Spinal cord (tissue), 10 donors: ENCODE measurements at places on chromosomes 11 and 22.
A peak's percentile ranks its signal among the peaks of the same experiment; 100 is the strongest.

DNA sequence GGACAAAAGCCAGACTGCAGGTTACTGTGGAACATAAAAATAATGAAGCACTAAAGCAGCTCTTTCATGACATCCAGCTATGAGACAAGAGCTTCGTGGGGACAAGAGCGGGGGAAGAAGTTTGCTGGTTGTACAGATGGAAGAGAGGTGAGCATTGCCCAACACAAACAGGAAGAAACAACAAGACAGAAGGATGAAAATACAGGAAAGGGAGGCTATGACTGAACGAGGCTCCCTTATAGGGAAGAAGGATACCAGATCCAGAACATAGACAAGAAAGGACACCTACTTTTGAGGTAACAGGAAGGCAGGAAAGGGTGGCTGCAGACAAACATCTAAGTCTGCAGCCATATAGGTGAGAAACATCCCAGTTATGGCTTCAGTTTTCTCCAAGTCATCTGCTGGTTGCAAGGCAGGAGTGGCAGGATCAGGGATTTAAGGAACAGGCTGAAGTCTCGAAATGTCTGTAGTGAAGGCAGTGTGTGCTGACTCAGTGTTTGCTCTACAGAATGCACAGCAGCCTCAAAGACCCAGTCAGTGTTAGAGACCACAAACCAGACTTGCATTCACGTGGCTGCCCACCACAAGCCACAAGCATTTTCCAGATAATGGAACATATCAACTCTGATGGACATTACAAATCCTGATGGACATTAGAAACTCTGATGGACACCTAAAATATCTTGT, 1.9 kb downstream of the CLTCL1 start:
- no peak for DNase-seq

- no peak for DNase-seq
These were observed 57.7 kb downstream of the FLRT1 start for GRCh38 chr11:64093233-64094039.

GRCh38 chr11:124950601-124951330, 3.2 kb upstream of the CCDC15 start:
- no peak for DNase-seq

- no peak for DNase-seq
These were observed 39.6 kb downstream of the SCGB1A1 start for GRCh38 chr11:62458212-62459002.

DNA sequence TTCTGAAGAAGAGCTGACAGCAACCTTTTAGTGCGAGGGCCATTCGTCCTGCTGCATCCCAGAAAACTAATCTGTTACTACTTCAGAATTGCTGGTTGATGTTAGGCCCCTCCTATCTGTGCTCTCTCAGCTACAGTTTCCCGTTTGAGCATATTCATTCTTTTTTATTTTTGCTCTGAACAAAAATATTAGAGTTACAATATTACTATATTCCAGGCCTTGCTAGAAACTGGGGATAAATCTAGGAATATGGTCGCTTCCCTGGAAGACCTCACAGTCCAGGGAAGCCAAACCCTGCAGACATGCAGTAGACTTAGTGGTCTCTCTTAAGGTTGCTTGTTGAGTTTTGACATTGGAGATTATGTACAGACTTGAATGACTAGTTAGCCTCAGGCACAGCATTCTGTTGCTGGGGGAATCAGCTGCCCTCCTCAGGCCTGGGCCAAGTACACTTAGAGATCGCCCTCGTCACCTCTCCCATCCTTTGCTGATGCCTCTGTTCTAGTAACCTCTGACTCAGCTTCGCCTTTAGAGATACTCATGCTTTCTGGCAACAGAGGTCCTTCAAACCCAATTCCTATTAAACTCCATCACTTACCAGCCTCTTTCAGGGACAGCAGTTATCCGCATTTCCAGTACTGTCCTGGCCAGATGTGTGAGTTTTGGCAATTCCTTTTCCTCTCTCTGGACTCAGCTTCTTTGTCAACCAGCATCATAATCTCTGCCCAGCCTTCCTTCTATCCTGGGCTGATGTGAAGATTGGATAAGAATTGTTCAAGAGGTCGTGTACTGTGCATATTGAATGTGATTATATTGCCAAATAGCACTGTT, 698 bp upstream of the ANAPC15 start:
- no peak for DNase-seq

DNA sequence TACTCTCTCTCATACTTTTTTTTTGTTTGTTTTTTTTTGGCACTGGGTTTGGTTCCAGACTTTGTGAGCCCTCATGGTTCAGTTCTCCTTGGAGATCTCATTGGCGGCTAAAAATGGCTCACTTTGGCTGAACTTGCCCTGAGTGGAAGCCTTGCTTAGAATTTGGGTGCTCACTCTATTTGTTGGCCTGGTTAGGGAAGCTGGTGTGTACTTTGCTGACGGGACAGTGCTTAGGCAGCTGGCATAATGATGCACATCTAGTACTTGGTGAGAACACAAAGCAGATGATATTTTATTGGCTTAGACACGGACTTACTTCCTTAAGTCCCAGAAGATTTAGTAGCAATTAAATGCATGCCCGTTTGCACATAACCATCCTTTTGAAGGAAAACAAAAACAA, 66.5 kb upstream of the GRAMD1B start:
- DNase-seq = no peak

GRCh38 chr22:17079572-17079971, 5.2 kb upstream of the IL17RA start:
- no peak for DNase-seq

GRCh38 chr22:49689255-49689770, 138.4 kb downstream of the BRD1 start:
- no peak for DNase-seq

DNA sequence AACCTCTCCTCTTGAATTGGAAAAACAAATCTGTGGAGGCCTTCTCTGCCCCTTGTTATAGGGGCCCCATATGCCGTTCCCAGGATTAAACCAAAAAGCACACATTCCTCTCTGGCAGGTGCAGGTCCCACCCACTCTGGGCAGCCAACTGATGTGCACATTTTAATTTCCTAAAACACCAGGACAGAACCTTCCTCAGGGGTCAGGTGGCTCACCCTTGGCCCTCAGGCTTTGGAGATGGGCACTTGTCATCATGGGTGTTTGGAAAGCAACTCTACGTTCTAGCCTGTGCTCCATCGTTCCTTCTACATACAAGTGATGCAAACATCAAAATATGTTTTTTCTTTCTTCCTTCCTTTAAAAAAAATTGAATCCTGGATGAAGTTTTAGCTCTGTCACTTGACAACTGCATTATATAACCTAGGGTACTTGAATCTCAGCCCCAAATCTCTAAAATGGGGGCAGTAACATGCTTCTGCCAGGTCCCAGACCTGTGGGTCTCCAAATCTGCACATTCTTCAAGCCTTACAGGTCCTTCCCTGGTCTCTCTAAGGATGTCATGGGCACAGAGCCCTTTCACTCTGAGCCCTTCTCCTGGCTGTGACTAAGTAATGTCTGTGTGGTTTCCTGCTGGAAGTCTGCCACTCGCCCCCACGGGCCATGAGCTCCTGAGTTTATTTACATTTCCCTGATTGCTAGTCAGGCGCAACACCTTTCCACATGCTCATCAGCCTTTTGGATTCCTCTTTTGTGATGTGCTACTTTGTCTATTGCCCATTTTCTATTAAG, 43.8 kb downstream of the KCNQ1OT1 start:
- DNase-seq = no peak

GRCh38 chr22:46586123-46586519, 34.1 kb upstream of the GRAMD4 start:
- no peak for DNase-seq

- DNase-seq = no peak
These were observed 58.3 kb upstream of the TCF20 start for GRCh38 chr22:42328784-42329145.

GRCh38 chr11:12248330-12248729, 129.0 kb upstream of the PARVA start:
- DNase-seq = peak; percentile 51

- DNase-seq = no peak
These were observed 29.7 kb upstream of the TRIM29 start for GRCh38 chr11:120167659-120168058.

GRCh38 chr11:71065841-71066240, 186.5 kb downstream of the SHANK2 start:
- DNase-seq = no peak

GRCh38 chr11:6419009-6419631, at the start of gene APBB1:
Gene APBB1, minus strand, starts transcription at chr11:6419094. Its CDS starts 7,747 bp downstream, at chr11:6411347.
- peak; percentile 79 for DNase-seq

DNA sequence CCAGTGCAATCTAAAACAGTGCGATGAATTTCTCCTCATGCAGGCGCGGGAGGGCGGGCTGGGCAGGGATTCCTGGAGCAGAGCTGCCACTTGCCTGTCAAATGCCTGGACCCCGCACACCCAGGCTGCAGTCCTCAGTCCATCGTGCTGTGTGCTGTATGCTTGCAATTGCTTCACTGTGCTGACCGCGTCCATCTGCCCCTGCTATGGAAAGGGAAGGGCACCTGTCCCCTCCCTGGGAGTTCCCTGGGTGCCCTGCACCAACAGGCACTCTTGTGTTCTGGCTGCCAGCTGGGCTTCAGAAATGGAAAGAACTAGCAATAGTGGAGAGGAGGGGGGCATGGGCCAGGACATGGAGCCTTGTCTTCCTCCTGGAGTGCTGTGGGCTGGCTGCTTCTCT, 185.4 kb upstream of the B3GAT1 start:
- no peak for DNase-seq

DNA sequence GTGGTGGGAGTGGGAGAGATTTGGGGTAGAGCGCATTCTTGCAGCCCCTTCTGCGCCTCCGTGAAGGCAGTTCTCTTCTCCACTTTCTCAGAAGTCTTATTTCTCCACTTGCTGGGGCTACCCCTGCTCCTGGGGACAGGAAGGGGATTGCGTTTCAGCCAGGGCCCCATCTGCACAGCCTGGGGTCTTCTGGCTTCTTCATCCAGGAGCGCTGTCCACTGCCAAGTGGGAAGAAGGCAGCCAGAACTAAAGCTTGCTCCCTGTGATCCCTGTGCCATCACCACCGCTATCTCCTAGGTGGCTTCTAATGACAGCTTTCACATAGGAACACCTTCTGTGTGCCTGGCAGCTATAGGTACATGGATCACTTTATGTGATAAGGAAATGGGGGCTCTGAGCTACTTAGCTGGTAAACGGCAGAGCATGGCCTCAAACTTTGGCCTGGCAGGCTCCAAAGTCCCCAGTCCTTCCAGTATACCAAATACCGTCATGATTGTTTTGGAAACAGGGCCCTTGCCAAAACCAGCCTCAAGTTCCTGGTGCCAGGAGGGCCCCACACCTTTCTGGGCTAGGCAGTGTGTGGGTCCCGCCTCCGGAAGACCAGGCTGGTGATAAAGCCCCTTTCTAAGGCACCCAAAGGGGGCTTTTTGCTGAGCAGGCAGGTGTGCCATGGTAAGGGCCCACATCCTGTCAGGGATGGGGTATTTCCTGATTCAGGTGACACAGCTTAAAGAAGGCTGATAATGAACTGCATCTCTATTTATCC, 60.4 kb upstream of the PAX6 start:
- DNase-seq = no peak

DNA sequence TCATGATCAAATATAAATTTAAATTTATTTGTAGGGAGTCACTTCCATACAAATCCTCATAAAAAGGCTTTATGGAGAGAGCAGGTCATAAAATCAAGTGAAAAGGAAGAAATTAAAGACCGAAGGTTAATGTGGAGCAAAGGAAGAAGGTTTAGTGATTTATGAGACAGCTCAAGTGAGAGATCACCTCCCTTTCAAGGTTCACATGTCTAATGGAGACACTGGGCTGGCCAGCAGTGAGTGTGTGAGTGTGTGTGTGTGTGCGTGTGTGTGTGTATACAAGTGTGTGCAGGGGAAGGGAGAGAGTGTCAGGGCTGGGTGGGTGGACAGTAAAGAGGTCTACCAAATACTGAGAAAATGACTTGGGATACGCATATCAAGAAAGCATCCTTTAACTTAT, 251.2 kb downstream of the FAT3 start:
- DNase-seq = no peak

DNA sequence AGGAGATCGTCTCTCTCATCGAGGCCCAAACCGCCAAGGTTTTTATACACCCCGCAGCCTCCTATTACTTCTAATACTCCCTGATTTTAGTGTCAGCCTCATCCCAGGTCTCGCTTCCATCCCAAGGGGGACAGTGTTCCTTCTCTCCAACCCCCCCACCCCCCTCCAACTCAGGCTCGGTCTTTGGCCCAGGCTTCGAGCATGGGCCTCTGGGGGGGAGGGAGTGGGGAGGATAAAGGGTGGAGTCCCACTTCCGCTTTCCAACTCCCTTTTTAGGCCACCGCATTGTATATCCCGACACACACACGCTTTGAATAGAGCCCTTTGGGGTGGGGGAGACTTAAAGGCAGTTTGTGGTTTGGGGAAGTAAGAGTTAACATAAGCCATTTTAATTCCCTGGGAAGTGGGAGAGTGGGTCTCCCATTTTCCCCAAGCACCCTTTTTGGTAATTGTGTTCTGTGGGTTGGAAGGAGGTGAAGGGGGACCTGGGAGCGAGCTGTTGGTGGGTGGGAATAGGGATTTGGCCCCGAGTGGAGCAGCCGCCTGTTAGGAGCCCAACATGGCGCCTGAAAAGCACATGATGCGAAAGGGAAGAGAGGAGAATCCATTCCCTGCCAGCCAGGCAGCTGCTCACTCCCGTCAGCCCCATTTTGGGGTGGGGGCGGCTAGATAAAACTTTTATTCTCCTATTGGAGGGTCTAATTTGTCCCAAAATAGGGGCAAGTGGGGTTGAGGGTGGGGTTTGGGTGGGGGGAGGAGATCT, 844 bp downstream of the PCF11 start:
- DNase-seq = peak; percentile 39

DNA sequence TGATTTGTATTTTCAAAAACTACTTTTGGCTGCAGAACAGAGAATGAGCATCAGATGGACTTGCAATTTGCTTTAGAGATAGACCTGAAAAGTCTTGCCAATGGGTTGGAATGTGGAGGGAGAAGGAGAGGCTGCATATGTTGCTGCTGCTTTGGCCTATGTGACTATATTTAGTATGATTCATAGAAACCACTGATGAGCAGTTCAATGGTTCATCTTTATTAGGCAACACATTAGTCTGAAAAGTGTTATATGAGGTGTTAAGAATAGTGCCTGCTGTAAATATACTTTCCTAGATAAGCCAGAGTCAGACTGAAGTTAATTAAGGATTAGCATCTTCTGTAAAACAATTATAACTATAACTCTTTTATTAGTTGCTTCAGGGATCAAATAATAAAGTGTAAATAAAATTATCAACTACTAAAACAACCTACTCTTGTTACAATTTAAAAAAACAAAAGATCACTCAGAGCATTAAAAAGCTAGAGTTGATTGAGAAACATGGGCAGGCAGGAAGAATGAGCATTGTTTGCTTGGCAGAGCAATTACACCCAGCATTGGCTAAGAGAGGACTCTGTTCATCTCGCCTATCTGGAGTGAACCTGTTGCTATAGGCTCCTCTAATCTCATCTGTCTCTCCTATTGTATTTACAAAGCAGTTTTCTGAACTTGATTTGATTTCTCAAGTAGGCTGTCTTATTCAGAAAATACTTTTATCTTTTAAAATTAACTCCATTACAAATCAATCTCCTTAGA, 36.3 kb downstream of the HORMAD2 start:
- DNase-seq = no peak

DNA sequence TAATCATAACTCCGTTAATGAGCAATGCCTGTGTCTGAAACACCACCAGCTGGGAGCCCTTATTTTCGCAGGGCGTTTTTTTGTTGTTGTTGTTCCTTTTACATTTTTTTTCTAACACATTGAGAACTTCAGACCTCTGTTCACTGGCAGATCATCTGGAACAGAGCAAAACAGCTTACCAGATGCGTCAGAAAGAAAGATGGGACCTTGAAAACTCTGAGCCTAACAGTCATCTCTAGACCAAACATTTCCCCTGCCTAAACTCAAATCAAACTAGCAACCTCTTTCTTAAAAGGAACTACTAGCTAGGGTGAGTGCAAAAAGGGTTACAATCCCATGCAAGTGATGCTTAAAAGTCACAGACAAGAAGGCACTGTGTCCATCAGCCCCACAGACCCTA, 93.2 kb downstream of the PLEKHA7 start:
- DNase-seq = no peak
